NCI-H1105 treated with DMSO at 0.1 percent for 48 hours (cell line): ENCODE measurements at places on chromosomes 3 and 15.

- peak; percentile 27 for DNase-seq
Measured at GRCh38 chr3:181279239-181279565, 289.7 kb upstream of the DNAJC19 start.

DNA sequence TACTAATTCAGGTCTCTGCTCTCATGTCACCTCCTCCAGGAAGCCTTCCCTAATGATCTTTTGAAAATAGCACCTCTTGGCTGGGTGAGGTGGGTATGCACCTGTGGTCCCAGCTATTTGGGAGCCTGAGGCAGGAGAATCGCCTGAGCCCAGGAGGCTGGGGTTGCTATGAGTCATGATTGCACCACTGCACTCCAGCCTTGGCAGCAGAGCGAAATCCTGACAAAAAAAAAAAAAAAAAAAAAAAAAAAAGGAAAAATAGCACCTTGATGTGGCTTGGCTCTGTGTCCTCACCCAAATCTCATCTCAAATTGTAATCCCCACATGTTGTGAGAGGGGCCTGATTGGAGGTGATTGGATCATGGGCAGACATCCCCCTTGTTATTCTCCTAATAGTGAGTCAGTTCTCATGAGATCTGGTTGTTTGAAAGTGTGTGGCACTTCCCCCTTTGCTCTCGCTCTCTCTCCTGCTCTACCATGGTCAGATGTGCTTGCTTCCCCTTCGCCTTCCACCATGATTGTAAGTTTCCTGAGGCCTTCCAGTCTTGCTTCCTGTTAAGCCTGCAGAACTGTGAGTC lies 11.2 kb upstream of the RNU6-1 start:
- DNase-seq, result no peak

- peak; percentile 71 for DNase-seq
Measured at GRCh38 chr3:169432708-169433432, 230.6 kb downstream of the MECOM start.

GRCh38 chr3:41207355-41207754 lies 8.1 kb downstream of the CTNNB1 start:
- no peak for DNase-seq

GRCh38 chr15:42494998-42495360 lies 455 bp upstream of the SNAP23 start:
- DNase-seq, result no peak

- DNase-seq, result peak; percentile 98
Measured at GRCh38 chr3:152834191-152834775, 648 bp upstream of the P2RY1 start.

DNA sequence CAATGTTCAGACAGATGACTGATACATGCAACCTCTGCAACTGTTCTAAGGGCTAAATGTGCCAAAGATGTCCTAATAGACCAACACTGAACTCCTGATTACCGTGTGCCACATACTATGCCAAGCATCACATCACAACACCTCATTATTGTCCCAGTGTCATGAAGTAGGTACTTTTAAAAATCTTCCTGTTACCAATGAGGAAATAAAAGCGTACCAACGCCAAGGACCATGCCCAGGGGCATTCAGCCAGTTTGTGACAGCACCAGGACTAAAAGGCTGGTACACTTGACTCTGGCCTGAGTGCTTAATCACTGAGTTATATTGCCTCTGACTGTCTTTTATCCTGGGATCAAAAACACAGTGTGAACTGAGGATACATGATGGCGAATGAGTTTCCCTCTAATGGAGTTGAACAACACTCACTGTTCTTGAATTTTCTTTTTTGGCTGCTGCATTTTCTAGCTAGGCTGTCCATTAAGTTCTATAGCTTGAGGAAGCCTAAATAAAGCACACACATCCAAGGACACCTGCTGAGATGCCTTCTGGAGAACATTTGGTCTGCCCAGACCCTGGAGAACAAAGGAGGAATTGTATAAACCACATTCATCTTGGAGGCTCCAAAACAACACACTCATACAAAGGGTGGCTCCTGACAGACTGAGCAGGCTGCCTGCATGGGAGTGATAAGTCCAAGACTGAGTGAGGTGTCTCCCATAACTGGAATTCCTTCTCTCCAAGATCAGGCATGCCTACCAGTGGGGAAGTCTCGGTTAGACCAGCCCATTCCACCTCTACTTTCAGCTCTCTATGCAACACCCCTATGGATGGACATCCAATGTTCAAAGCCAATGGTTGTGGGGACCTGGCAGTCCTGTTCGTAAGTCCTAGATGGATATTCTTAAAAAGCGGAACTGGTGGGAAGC lies 126.7 kb upstream of the PRICKLE2 start:
- no peak for DNase-seq

DNA sequence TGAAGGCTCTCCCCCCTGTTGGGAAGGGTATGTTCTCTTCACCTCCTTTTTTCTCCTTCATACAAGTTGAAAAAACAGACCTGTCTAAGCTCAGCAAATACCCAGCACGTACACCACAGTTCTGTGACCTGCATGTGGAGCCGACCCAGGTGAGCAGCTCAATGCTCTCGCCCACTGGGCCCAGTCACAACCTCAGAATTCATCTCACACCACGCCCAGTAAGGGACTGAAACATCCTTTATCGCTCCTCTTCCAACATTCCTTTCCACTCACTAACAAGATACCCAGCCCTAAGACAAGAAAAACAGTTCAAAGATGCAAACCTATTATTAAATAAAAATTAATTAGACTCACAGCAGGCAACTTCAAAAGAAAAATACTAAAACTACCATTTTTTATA lies 68.9 kb downstream of the FOXP1 start:
- no peak for DNase-seq

- DNase-seq, result no peak
Measured at GRCh38 chr3:173730391-173730790, 332.8 kb downstream of the NLGN1 start.

DNA sequence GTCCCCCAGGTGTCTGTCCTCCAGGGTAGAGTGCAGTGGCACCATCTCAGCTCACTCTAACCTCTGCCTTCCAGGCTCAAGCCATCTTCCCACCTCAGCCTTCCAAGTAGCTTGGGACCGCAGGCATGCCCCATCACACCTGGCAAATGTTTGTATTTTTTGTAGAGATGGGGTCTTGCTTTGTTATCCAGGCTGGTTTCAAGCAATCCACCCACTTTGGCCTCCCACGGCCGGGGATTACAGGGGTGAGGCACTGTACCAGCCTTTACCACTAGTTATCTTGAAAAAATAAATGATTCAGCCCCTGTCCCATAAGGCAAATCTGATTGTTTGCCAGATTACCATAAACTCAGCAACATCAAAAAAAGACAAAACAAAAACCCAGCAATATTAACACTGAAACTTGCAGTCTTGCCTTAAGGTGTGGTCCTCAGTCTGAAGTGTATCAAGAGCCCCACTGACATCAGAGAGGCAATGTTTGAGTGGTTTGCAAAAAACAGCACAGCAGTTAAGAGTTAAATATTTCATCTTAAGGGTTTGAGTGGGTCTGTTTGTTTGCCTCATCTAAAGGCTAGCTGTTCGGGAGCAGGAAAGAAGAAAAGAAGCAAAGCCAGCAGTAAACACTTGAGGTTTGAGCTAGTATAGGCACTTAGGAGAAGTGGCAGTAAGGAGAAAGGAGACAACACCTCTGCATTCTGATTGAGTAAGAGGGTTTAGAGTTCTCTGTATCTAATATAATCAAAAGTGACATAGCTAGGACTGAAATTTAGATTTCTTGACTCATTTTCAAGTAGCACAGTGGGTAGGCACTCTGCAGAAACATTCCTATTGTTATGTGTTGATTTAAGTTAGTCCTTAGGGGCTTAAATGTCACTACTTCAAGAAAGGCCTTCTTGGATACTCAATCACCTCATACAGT lies 26.3 kb upstream of the EDEM1 start:
- DNase-seq, result no peak

DNA sequence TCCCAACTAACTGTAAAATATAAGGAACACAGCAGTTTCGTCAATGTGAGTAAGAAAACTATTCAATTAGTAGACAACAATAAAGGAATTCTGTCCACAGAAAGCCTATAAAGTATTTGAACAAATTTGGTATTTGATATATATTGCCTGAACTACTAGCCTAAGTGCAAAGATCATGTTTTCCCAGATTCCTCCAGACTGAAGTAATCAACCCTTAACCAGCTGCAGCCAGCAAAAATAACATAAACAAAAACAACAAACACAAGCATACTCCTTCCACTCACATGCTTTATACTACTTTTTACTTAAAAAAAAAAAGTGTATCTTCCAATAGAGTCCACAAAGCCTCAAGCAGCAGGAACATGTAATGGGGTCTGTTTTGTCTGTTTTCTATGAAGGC lies 24.1 kb downstream of the PGBD4 start:
- DNase-seq, result no peak

DNA sequence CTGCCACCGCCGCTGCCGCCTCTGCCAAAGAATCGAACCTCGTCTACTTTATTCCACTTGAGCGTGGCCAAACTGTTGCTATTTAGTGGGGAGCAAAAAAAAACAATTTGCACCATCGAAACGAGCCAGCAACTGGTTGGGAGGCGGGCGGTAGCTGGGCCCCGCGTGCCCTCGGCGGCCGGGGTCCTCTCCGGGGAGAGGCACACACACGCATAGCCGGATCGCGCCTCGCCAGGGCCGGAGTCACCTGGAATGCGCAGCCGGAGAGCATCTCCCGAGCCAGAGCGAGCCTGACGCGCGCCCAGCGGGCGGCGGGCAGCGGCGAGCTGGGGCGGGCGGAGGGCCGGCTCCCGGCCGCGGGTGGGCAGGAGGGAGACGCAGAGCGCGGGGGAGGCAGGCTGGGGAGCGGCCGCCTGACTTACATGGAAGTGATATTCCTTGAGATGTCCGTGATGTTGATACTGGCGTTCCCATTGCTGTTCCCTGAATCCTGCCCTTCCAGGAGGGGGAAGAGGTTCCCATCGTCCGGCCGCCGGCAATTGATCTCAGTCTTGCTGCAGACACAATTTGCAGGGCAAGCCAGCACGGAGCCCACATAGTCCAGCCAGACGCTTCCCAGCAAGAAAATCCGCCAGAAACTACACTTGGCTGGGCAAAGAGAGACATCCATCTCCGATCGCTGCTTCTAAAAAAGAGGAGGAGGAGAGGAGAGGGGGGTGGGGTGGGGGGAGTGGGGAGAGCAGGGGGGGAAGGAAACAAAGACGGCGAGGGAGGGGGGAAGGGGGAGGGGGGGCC lies 858 bp downstream of the NTRK3 start:
- DNase-seq, result peak; percentile 28

- DNase-seq, result no peak
Measured at GRCh38 chr3:99419116-99419515, 219.3 kb upstream of the COL8A1 start.

DNA sequence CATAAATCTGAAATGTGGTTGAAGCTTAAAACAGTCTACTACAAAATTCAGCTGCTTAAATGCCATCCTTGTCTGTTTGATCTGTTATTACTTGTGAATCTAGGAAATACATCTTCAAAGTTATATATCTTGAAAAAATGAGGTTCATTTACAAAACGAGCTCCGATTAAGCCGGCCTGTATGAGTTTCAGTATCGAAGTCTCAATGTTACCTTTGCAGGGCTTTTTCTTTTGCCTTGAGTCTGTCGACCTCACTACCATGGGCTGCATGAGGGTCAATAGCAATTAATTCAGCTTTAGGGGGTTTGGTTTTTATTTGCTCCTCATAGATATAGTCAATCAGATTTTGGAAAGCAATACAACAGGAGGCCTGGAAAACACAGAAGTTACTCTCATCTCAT lies 23.2 kb downstream of the ERICH6 start:
- no peak for DNase-seq

DNA sequence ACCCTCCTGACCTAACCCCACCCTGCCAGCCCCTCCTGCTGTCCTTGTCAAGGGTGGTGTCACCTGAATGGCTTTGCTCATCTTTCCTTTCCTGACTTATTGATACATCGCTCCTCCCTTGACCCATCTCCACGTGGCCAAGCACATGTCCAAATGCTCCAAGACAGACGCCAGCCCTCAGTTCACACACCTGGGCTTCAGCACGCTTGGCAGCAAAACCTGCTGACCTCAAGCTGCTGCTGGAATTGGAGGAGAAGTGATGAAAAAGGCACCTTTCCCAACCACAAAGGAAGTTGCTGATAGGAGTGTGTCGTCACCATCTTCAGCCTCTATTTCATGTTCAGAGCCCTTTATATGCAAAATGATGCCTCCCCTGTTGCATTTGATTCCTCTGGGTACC lies 141.3 kb downstream of the TLE3 start:
- no peak for DNase-seq

DNA sequence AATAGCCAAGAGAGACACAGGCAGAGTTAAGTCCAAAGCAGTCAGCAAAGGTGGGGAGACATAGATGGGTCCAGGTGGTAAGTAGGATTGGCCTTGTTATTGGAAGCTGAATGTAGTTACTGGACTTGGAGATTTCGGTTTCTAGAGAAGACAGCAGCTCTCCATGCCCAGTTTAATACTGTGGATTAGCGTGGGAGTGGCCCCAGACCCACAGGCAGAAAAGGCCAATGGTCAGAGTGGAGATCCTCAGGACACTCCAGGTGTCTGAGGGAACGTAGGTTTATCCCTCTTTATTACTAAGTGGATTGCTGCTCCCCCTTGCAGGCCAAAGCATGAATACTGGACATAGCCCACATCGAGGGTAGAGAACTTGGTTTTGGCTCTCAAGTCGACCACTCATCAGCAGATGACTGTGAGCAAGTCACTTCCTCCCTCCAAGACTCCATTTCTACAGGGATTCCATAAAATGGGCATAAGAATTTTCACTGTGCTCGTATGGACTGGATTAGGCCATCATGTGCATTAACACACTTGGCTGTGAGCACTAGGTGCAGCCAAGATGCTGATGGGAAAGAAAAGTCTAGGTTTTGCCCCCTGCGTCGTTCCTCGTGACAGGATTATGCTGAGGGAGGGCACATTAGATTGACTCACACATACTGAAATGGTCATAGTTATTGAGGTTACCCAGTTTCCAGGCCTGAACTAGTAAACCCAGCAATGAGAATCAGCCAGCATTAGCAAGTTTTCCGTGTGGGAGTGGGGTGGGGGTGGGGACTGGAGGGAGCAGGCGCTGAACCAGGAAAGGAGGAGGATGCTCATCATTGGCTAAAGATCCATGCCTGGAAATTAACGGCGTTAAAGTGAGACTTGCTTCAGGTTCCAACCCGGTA lies 225.2 kb upstream of the TPRG1 start:
- no peak for DNase-seq

- peak; percentile 51 for DNase-seq
Measured at GRCh38 chr3:73558727-73559075, 66.0 kb downstream of the PDZRN3 start.

DNA sequence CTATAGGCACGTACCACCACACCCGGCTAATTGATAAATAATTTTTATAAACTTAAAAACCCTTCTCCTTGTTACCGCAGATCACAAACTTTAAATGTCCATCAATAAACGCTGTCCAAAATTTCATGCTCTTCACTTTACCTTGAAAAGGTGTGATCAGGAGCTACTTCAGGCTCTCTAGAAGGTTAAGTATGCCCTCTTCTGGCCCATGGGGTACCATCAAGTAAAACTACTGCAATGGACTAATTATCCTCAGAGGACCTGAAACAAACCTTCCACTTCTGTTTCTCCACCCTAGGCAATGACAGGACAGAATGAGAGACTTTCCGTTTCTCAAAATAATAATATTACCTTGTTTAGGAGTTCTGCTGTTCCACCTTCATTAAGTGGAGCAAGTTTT lies 9.2 kb downstream of the LZTFL1 start:
- peak; percentile 20 for DNase-seq
